T-helper 2 cell treated with Interferon-gamma antibody and Interleukin-4, amounts not matched to agents 5 μg/mL and 100 μg/mL, for 36 hours (primary cell): ENCODE measurements at places on chromosomes 1 and 21.

- DNase-seq = no peak
Measured at GRCh38 chr1:23537296-23537973, 6.4 kb upstream of the E2F2 start.

DNA sequence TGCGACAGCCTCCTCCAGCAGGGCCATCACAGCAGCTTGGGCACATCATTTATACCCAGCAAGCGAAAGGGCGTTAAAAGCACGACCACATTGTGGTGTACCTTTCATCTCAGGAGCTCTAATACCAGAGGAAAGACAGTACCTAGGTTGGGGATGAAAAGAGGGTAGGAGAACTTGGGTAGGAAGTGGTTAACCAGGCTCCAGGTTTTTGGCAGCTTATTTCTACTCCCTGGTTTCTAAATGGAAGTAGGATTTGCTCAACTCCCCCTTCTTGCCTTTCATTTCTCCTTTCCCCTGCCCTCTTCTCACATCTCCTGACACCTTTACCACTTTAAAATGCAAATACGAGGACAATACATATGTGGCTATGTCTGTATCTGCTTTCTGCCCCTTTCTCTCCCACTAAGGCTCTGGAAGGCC, 30.2 kb downstream of the FAM177B start:
- DNase-seq = no peak

DNA sequence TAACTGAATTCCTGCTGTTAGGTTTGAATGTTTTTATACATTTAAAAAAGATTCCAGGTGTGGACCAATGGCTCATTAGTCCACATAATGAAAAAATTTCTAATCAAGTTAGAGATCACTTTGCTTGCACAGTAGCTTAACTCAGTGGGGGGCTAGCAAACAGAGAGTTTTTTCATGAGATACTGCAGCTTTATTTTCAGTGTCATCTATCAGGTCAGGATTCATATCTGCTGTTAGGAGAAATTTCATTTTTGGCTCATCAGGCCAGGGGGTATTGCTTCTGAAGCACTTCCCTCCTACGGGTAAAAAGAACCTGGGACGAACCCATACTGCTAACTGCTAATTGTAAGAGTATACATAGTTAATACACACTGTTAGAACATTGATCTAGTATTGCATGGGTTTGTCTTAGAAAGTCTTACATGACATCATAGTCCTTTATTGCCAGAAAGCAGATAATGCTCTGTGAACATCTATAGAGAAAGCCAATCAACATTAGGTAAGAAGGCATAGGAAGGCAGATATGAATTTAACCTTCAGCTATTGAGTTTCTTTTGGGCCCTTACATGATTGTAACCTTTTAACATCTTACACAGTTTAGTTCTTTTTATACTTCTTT, 38.0 kb downstream of the ADGRL2 start:
- no peak for DNase-seq

- DNase-seq = no peak
Measured at GRCh38 chr21:39136711-39137110, 46.5 kb downstream of the PSMG1 start.

- no peak for DNase-seq
Measured at GRCh38 chr1:204628868-204629267, 56.7 kb downstream of the LRRN2 start.
